Heart left ventricle (tissue), 16 donors: ENCODE measurements at places on chromosomes 11 and 22. TPM values are rescaled to one million over a fixed set of nuclear protein-coding genes. Genes with fewer than 3 reads are reported as not detected.

DNA sequence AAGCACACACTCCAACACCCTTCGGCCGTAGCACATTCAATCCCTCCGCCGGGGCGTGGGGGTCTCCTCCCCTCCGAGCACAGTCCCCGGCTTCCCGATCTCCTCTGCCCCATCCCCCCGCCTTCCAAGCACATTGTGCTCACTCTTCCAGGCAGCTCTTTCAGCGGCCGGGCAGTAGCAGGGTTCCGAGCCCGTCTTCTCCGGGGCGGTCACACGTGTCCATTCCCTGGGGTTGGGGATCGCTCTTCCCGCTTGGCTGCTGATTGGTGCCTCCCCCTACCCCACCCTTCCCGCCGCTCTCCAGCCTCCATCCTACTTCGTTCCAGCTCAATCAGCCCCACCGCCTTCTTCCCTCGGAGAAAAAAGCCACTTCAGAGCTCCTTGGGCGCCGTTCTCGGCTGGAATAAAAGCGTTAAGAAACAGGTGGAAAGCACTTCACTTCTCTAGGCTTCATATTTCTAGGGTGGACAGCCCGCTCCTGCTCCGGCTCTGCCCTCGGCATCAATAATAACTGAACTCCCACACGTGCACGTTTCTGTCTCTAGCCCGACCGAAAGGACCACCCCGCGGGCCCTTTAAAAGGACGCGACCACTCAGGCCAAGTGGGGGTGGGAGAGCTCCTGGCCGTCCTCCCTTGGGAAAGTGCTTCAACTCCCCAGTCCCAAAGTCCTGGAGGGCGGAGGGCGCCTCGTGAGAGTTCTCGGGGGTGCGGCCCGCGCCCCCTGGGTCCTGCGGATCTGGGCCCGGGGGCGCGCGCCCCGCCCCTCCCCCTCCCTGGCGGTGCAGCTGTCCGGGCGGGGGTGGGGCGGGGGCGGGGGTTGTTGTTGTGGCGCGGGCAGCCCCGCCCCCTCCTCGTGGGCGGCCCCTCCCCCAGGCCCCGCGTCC lies 464 bp upstream of the CECR2 start:
- peak overlapping the region; percentile 88 for H3K27ac ChIP-seq
- no peaks in the 10 kb centered on the region for H3K4me1 ChIP-seq
- peak overlapping the region; percentile 81 for H3K4me3 ChIP-seq

DNA sequence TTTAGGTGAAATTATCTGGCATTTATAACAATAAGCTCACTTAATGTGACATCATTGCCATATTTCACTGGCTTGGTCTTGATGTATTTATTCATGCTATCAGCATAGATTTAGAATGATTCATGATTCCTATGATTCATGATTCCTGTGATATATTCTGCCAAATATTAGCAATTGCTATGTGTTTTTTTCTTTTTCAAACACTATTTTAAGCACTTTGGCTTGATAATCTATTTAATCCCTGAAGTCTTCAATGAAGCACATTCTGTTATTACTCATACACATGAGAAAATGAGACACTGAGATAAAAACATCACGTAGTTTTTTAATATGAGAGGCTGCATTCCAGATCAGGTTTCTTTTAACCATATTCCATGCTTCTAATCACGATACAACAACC lies 78.5 kb downstream of the LUZP2 start:
- no peak for DNase-seq
- no peaks in the 10 kb centered on the region for H3K27me3 ChIP-seq
- H3K27ac ChIP-seq, result no peak overlapping the region
- H3K4me1 ChIP-seq, result no peaks in the 10 kb centered on the region
- no peaks in the 10 kb centered on the region for H3K36me3 ChIP-seq

DNA sequence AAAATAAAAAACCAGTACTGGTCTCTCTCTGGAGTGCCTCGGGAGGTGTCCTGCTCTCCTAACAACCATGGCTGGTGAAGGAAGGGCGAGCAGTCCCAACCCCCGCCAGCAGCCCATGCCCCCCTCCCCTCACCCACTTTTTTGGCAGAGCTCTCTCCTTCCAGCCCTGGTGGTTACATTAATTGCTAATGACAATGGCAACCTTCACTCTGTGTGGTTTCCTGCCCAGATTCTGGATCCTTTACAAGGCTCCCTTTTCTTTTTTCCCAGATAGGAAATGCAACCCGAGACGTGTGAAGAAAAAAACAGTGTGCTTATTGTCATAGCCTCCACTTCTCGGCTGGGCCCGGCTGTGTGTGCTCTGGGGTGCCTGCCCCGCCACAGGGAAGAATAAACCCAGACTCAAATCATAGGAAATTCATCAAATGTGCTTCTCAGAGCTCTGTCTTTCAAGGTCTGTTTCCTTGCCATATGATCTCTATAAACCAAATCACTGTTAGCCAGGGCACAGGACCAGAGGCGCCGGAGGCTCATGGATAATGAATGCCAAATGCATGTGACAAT lies 513.0 kb downstream of the SOX6 start:
- H3K27me3 ChIP-seq, result no peaks in the 10 kb centered on the region
- no peak overlapping the region for H3K4me3 ChIP-seq
- no peaks in the 10 kb centered on the region for H3K4me1 ChIP-seq
- no peak for DNase-seq

GRCh38 chr11:108975641-108976071 lies 310.8 kb downstream of the DDX10 start:
- DNase-seq, result no peak
- no peaks in the 10 kb centered on the region for H3K36me3 ChIP-seq
- H3K4me3 ChIP-seq, result no peak overlapping the region
- H3K27ac ChIP-seq, result no peak overlapping the region

DNA sequence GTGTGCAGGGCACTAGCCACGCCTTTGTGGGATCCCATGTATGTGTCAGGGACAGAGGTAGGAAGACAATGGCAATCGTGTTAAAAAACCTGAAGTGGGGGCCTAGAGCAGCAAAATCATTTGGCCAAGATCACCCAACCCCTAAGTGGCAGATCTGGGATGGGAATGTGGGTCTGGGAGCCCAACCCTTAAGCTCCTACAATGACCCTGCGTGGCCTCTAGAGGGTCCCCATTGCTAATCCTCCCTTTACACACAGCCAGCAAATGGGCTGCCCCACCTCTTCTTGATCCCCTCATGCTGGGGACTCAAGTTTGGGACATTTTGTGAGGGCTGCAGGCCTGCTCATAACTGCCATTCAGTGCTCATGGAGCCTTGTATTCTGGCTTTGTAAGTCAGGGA lies 73.2 kb upstream of the SUSD2 start:
- peaks cover 38% of the 10 kb centered on the region for H3K4me1 ChIP-seq
- no peaks in the 10 kb centered on the region for H3K27me3 ChIP-seq
- DNase-seq, result no peak
- H3K36me3 ChIP-seq, result peaks cover 14% of the 10 kb centered on the region

DNA sequence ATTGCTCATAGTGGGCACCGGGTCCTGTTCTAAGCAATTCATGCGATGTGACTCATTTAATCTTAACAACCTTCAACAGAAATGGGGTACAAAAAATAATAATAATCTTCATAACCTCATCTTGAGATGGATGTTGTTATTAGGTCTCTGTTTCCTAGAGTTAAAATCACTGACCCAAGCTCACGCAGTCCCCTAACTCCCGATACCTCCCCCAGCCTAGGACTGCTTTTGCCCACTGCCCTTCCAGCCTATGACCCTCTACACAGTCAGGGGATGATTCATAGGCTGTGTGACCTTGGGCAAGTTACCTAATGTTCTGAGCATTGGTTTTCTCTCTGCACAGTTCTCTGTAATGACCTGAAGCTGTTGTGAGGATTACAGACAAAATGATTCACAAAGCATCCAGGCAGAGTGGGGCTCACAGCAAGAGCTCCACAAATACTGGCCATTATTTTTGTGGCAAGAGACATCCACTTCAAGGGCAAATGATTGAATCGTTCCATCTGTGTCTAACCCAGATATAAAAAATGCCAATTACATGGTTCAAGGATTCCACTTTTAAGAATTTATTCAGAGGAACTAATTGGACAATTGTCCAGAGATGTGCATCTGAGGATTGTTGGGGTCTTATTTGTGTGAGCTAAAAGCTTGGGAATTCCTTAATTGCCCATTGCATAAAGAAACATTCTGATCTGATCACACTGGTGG lies 20.0 kb downstream of the MTFP1 start:
- no peak for DNase-seq
- no peaks in the 10 kb centered on the region for H3K4me1 ChIP-seq
- H3K4me3 ChIP-seq, result no peak overlapping the region
- no peaks in the 10 kb centered on the region for H3K36me3 ChIP-seq

GRCh38 chr11:115452241-115452640 lies 52.0 kb downstream of the CADM1 start:
- no peak overlapping the region for H3K27ac ChIP-seq
- DNase-seq, result no peak
- H3K36me3 ChIP-seq, result no peaks in the 10 kb centered on the region
- H3K27me3 ChIP-seq, result no peaks in the 10 kb centered on the region
- H3K4me1 ChIP-seq, result no peaks in the 10 kb centered on the region

DNA sequence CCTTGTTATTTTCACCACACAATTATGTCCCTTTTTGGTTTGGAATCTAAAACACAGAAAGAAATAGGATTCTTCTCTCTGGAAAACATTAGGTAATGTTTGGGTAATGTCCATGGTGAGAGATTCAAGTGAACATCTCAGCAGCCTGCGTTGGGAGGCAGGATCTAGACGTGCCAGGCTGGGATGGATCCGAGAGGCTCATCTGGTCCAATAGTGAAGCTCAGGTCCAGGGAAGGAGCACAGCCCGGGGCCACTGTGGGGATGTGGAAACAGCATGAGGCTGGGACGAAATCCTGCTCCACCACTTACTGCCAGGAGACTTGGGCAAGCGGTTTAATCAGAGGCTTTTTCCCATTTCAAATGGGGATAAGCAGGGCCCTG lies 109.9 kb downstream of the CSNK2A3 start:
- peak overlapping the region; percentile 80 for H3K27ac ChIP-seq
- H3K36me3 ChIP-seq, result no peaks in the 10 kb centered on the region
- no peak for DNase-seq
- H3K4me1 ChIP-seq, result peaks cover 26% of the 10 kb centered on the region

- H3K4me1 ChIP-seq, result no peaks in the 10 kb centered on the region
- no peaks in the 10 kb centered on the region for H3K27me3 ChIP-seq
- H3K36me3 ChIP-seq, result no peaks in the 10 kb centered on the region
These were observed 19.5 kb upstream of the SLC22A12 start for GRCh38 chr11:64571410-64572091.

GRCh38 chr22:21865041-21865440 lies 2.4 kb downstream of the MAPK1 start:
- DNase-seq, result no peak
- H3K36me3 ChIP-seq, result no peaks in the 10 kb centered on the region
- H3K27me3 ChIP-seq, result no peaks in the 10 kb centered on the region
- no peak overlapping the region for H3K27ac ChIP-seq
- peak overlapping the region; percentile 95 for H3K4me3 ChIP-seq
- H3K4me1 ChIP-seq, result peaks cover 62% of the 10 kb centered on the region

- H3K4me1 ChIP-seq, result peaks cover 61% of the 10 kb centered on the region
- DNase-seq, result no peak
- peak overlapping the region; percentile 85 for H3K4me3 ChIP-seq
- no peaks in the 10 kb centered on the region for H3K27me3 ChIP-seq
These were observed 1.7 kb downstream of the EP300 start for GRCh38 chr22:41094041-41094593.

DNA sequence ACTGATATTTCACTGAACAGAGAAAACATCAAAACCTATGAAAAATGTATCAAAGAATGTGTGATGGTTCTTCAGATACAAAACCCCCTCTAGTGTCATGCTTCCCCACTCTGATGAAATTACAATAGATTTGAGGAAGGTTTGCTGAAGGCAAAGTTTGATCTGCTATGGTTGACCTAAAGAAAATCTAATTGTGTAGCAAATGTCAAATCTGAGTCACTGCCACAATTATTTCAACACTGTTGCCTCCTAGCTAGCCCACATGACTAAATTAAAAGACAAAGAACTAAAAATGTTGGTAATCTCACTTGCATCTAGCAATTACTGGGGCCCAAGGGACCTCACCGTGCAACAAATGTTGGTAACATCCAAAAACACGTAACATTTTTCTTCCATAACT lies 728.0 kb downstream of the DLG2 start:
- no peak for DNase-seq
- no peak overlapping the region for H3K4me3 ChIP-seq
- H3K4me1 ChIP-seq, result no peaks in the 10 kb centered on the region
- no peaks in the 10 kb centered on the region for H3K36me3 ChIP-seq

- no peaks in the 10 kb centered on the region for H3K36me3 ChIP-seq
- peaks cover 5% of the 10 kb centered on the region for H3K4me1 ChIP-seq
- peak within 1 kb of the TSS; percentile 45 for H3K4me3 ChIP-seq
- no peak for DNase-seq
- H3K27me3 ChIP-seq, result peaks cover 11% of the 10 kb centered on the region
These were observed at the start of gene ABCC8 for GRCh38 chr11:17476317-17477083. ABCC8 (minus strand) TSS chr11:17476845; CDS start chr11:17476776, 69 bp downstream.

GRCh38 chr11:74325649-74326645 lies 14.5 kb upstream of the P4HA3 start:
- DNase-seq, result peak; percentile 84
- H3K27ac ChIP-seq, result peak overlapping the region; percentile 14
- H3K36me3 ChIP-seq, result no peaks in the 10 kb centered on the region
- H3K4me1 ChIP-seq, result peaks cover 17% of the 10 kb centered on the region

Gene TBX10
- not detected for total RNA-seq

Gene MMP11
- 7.9 TPM for total RNA-seq

Gene OR51B5
- not detected for total RNA-seq

Gene SHANK3
- total RNA-seq, result 36.0 TPM

Gene PDGFB
- 36.9 TPM for total RNA-seq

Gene SYT13
- 5.2 TPM for total RNA-seq

Gene RIMBP3B
- 0.05 TPM for total RNA-seq
